ENCODE measurements at places on chromosomes 4 and X.

DNA sequence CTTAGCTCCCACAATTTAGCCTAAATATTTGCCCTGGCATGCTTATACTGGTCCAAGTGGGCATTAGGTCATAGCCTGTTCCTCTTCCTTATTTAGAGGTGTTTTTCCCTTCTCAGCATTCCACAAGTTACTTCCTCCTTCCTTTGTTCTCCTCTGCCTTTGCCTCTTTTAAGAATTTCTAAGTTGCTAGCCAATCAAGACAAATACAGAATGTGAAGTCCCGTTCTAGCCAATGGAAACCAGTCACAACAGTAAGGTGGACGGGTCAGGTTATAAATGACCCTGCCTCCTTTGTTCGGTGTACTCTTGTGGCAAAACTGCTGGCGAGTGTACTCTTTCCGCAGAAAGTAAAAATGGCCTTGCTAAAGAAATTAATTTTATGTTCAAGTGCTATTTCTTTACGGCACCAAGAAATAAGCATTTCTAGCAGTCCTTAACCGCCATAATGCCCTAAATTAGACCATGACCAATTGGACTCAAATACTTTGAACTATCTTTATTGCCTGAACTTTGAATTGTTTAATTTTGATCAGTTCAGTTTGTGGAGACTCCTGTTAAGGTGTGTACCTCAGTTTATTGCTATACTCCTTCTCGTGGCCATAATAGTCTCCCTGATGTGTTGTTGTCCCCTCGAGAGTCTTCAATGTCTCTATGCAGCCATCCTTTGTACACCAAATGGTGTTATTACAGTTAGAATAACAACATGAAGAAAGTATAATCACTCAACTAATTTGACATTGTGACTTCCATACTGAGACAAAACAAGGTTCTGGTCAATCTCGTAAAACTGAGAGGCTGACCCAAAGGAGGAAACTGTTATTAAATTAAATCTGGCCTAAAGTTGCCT lies 1.6 kb upstream of the HADH start:
- DNase-seq, result no peak

DNA sequence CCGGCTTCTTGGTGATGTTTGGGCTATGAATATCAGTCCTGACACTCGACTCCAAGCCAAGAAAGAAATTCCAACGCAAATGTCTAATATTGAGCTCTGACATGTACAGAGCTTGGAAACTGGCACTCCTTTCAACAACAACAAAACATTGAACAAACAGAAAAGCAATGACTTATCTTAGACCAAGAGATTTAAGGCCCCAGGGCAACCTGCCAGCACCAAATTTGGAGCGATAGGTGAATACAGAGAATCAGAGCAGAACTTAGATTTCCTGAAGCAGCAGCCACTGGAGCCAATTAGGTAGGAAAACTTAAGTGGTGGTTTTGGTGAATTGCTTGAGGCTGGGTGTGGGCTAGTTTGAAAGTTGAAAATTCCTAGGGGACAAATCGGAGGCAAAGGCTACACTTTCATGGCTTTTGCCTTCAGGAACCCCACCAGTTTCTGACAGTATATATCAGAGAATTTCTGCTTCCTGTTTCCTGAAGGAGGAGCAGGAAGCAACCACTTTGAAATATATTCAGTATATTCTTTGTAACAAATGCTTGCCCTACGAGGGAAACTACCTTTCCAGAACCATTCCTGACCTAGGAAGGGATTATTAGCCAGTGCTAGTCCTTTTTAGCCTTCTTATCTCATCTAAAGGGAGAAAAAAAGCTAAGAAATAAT lies 10.1 kb upstream of the FMR1 start:
- DNase-seq, result no peak

DNA sequence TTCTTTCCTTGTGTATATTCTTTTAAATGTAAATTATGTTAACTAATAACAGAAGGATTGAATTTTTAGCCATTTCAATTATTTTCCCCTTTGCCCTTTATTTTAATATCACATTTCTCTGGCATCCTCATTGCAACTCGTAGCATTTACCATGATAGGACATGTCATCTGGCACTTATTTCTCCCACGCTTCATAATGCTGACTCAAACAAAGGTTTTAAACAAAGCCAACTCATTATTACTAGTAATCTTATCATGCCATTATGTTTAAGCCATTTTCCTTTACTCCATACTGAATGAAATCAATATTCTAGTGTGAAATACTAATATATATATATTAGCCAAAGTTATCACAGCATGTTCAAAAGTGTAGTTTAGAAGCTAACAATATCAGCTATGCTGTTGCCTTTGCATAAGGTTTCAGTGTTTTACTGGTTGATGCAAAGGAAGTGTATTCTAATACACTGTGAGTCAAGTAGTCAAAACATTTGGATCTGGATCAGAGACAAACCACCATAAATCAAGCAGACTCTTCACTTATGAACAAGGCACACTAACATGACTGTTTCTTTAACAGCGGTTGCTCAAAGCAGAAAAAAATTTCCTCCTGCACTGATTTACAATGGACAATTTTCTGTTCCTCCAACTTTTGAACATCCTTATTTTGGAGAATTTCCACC lies 281.6 kb downstream of the SLC7A11 start:
- DNase-seq, result no peak

DNA sequence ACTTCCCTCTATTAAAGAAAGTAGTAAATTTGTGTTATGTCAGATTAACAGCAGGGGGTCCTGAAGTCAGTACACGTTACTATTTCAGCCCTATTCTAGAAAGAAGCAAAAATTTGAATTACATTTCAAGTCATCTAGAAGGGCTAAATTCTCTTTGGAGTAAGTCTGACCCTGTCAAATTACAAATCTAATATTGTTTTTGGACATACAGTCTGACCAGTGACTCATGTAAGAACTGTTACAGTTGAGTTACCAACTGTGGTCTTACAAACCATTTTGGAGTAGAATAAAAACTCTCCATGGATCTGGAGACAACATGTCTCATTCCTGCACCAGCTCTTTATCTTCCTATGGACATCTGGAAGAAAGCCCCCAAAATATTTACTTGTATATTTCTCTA lies 36.0 kb upstream of the GYPA start:
- no peak for DNase-seq

DNA sequence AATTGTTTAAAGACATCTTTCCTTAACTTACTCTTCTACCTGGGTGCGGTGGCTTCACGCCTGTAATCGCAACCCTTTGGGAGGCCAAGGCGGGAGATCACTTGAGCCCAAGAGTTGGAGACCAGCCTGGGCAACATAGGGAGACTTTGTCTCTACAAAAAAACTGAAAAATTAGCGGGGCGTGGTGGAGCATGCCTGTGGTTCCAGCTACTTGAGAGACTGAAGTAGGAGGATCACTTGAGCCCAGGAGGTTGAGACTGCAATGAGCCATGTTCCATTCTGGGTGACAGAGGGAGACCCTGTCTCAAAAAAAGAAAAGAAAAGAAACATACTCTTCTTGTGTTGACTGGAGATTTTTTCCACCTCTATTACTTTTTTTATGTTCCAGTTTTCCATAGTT lies 181.9 kb downstream of the RAPGEF2 start:
- DNase-seq, result no peak

- DNase-seq, result no peak
These were observed 127.2 kb downstream of the CHRNA9 start for GRCh38 chr4:40462326-40462725.

GRCh38 chr4:130393642-130394041 lies 1297.7 kb downstream of the C4orf33 start:
- DNase-seq, result no peak

- no peak for DNase-seq
These were observed 6.4 kb upstream of the ANTXR2 start for GRCh38 chr4:80079255-80079923.

DNA sequence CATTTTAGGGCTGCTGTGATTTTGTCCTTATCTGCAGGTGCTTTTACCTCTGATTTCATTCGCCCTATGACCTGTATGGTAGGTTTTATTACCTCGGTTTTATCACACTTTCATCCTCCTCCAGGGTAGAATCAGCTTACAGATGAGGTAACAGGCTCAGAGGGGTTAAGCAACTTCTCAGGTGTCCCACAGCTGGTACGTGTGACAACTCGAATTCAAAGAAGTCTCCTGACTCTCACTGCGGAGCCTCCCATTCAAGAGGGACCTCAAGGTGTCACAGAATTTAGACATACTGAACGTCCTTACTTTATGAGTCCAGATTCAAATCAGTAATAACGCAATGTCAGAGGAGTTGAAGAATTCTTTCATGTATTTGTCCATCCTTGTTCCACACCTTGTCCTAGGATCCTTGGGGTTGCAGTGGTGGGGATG lies 12.5 kb upstream of the KIAA0232 start:
- no peak for DNase-seq

Data from stimulated activated CD8-positive, alpha-beta memory T cell treated with anti-CD3 and anti-CD28 coated beads, Interleukin-15, amount 100 ng/mL, for 1 hour (primary cell).